Stomach (tissue), 19 donors: ENCODE measurements at places on chromosomes 1 and 21.

GRCh38 chr1:172373864-172374263 lies 46.6 kb upstream of the C1orf105 start:
- no peak for DNase-seq

- no peak for DNase-seq
These were observed 92.2 kb downstream of the OSBPL9 start for GRCh38 chr1:51708911-51709760.

DNA sequence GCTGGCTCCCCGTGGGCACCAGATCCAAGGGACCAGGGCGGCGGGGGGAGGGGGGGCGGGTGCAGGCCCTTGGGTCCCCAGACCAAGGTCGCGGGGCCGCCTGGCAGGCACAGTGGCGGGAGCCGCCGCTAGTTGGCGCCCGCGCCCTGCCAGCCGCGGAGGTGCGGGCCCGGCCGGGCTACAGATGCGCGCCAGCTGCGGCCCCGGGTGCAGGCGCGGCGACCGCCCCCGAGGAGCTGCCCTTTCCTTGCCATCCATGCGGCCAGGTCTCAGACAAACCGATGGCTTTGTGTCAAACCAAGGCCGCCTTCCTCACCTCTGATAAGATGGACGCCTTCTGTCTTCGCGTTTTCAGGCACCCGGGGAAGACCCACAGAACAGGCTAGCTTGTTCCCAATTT lies 2.2 kb upstream of the RUNX3 start:
- peak; percentile 61 for DNase-seq

- DNase-seq: no peak
These were observed 620.9 kb downstream of the PLPP3 start for GRCh38 chr1:55958498-55958897.

- DNase-seq: peak; percentile 89
These were observed 57.3 kb downstream of the PSMG1 start for GRCh38 chr21:39125752-39126485.

- no peak for DNase-seq
These were observed 50.1 kb downstream of the PHC2 start for GRCh38 chr1:33380811-33381210.

- peak; percentile 9 for DNase-seq
These were observed 50.6 kb downstream of the NPHP4 start for GRCh38 chr1:5941671-5942070.

- DNase-seq: no peak
These were observed 888 bp upstream of the COL18A1 start for GRCh38 chr21:45403825-45404729.

DNA sequence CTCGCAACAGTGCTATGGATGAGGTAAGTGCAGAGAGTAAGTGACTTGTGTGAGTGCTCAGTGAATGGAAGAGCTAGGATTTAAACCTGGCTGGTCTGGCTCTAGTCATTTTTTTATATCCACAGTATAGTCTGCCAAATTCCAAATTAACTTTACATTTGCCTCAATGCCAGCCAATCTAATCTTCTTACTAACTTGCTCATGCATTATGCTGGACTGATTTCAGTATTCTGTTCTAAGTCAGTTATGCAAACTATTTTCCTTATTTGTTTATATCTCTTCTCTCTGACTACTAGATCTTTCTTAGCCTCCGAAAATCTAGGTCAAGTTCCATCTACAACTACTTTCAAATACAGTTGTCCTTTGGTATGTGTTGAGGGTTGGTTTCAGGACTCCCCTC lies 133.3 kb downstream of the XPR1 start:
- DNase-seq: no peak

- no peak for DNase-seq
These were observed 76.6 kb upstream of the SELENON start for GRCh38 chr1:25723250-25723880.

- peak; percentile 9 for DNase-seq
These were observed 3.5 kb downstream of the PAPPA2 start for GRCh38 chr1:176466514-176466913.

GRCh38 chr1:238257018-238257621 lies 366.4 kb upstream of the ZP4 start:
- DNase-seq: no peak

DNA sequence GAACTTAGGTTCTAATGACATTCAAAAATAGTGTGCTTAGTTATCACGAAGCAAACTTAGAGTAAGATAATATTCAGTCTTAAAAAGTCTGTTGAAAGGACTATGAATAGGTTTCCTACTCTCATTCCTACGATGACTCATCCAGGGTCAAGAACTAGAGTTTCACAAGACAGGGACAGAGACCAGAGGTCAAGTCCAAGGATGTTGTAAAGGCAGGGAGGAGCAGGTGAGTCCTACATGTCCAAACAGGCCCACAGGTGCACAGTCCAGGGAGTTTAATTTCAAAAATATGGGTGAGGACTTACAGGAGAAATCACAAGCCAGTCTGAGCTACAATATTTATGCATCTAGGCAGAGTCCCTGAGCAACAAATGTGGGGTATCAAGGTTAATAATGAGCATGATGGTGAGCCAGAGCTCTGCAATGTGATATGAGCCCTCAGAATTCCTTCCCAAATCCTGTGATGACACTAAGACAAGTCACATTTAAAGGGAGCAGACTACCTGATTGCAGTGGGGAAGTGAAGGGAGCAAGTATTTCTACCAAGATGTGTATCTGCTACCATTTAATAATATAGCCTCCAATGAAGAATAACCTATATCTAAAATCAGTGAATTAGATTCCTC lies 100.0 kb upstream of the NRIP1 start:
- DNase-seq: peak; percentile 14

- DNase-seq: peak; percentile 56
These were observed 382.8 kb downstream of the AMY1C start for GRCh38 chr1:104132382-104132973.

DNA sequence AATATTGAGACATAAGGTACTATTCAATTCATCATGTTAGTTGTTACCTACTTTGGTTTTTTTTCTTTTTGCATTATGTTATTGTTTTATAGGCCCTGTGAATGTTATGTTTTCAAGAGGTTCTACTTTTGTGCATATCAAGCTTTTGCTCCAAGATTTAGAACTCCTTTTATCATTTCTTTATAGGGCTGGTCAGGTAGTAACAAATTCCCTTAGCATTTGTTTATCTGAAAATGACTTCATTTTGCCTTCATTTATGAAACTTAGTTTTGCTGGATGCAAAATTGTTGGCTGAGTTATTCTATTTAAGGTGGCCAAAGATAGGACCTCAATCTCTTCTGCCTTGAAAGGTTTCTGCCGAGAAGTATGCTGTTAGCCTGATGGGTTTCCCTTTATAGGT lies 21.3 kb upstream of the MAB21L3 start:
- DNase-seq: no peak

GRCh38 chr1:63124666-63125191 lies 197.6 kb upstream of the FOXD3 start:
- DNase-seq: peak; percentile 52

DNA sequence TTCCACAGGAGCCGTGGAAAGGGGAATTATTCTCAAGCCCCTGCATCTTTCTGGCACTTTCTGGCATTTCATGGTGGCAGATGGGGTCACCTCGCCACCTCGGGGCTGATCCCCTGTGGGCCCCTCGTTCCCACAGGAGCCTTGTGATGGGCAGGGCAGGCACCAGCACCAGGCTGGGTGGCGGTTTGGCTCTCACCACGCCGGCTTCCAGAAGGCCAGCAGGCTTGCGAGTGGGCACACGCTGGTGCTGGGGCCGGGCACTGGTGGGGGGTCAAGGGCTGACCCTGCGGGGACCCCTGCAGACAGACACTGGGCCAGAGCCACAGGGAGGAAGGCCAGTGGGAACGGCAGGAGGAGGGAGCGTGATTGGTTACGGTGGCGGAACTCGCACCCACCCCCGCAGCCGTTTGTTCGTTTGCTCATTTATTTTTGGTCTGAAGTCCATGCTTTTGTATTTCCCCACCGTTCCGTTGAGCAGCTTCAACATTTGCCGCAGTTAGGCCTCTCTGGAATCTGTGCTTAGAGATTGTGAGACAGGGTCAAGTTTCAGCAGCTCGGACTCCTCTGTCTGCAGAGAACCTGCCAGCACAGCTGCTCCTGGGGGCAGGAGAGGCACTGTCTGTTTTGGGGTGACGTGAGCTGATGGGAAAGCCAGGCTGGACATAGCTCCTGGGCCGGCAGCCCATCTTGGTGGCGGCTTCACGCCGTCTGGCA lies 5.3 kb downstream of the COL18A1 start:
- DNase-seq: no peak

DNA sequence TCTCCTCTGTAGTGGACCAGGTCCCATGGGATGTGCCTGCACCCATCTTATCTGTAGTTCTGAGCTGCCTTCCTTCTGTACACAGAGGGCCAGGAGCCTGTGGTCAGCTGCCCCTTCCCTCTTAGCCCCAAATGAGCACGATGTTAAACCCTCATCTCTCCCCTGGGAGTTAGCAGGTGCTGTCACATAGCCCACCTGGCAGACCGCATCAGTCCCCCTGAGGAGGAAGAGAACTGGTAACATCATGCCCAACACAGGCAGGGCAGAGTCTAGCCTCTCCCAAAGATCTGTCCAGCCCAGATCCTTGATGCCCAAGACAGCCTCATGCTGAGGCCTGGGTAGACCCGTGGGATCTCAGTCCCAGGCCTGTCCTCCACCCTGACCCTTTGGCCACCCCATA lies 4.7 kb downstream of the TIE1 start:
- no peak for DNase-seq

DNA sequence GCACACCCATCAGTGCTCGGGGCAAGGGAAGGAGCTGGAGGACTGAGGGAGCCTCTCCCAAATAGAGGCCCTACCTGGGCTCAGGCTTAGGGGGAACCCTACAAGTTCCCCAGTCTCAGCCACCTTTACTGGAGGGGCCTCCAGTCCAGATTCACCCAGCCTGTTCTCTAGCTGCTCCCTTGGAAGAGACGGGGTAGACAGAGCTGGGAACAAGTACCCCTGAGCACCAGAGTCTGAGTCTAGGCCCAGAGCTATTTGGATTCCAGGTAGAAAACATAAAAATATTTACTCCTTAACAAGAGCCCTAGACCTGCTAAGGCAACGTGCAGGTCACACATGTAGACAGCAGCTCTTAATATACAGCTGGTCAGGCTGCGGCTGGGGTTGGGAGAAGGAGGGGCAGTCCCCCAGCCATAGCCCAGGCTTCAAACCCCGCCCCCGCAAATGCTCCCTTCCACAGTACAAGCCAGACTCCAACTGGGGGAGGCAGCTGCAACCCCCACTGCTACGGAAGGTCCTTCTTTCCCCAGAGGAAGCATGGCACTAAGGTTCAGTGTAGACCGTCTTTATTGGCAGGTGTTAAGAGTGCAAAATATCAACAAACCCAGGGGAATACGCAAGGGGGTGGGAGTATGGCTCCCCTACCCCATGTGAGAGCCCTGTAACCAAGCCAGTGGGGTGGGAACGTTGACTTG lies 8.0 kb downstream of the TENT5B start:
- DNase-seq: peak; percentile 84

- DNase-seq: no peak
These were observed 196.7 kb downstream of the PBX1 start for GRCh38 chr1:164755690-164756089.

GRCh38 chr1:21323091-21323490 lies 32.8 kb upstream of the ECE1 start:
- DNase-seq: no peak

GRCh38 chr1:159090286-159091179 lies 14.0 kb upstream of the AIM2 start:
- no peak for DNase-seq

DNA sequence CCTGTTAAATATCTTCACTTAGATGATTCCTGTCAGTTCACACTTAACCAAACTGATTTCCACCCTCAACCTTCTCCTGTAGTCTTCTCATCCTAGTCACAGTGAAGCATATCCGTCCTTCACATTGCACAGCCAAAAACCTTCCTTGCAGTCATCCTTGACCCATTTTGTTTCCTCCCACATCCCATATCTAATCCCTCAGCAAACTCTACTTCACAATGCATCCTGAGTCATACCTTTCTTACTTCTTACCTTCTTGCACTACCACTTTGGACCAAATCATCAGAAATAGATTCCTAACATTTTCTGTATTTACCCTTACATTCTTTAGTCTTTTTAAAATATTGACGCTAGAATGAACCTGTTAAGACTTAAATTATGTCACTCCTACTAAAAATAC lies 86.9 kb downstream of the OLFML2B start:
- DNase-seq: no peak

DNA sequence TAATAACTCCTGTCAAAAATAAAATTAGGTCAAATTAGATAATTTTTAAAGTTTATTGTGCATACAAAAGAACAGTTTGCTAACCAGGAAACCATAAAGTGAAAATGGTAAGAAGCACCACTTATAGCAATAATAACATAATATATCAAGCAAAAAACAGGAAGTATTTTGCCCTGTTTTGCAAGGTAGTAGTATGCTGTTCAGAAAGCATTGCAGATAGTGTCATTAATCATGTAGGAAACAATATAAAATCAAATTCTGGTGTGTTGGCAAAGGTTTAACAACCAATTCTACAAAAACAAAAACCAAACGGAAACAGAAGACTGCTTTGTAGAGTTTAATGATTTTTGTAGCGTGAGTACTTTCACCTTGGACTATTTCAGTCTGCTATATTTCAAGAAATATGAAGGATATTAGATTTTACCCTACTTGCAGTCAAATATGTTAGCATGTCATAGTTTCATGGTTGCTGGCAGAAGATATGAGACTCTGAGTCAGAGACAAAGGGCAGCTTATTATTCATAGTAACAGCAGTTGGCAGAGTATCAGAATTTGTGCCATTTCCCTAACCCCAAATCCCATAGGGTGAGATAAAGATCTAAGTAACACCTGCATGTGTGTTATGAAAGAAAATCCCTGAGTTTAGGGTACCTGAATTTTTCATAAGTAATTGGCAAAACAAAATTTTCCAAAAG lies 729.0 kb upstream of the BRINP3 start:
- DNase-seq: no peak

DNA sequence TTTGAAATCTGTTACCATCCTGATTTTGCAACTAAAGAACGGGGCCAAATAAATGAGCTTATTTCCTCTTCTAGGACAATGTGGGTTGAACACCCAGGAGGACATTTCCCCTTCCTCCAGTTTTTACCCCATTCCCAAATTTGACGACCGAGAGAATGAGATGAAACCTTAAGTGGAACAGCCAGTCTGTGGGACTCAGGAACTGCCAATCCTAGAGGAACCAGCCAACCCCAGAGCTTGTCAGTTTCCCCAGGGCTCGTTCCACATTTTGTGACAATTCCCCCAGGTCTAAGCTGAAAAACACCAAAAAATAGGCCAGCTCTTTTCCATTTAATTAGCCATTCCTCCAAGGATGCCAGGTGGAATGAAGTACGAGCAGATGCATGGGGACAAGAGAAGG lies 21.3 kb upstream of the MAPKAPK2 start:
- no peak for DNase-seq

- DNase-seq: no peak
These were observed 38.4 kb upstream of the ZNF281 start for GRCh38 chr1:200448034-200448762.
